NAMALWA (cell line): ENCODE measurements at places on chromosomes 5 and 9.

DNA sequence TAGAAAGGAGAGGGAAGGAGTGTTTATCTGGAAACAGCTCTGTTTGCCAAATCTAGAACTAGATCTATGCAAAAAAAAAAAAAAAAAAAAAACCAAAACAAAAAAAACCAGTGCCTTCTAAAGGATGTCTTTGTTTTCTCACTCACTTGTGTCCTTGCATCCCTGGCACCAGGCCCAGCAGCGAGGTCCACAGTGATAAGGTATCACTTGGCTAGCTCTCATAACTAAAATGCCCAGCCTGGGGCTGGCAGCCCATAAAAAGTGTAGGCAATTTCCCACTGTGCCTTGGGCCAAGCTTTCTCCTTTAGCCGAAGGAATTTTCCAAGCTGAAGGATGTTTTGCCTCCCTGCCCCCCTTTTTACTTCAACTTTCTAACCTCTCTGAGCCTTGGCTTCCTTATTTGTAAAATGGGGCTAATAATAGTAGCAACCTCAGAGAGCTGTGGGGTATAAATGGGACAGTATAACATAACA, 20.8 kb downstream of the RGS3 start:
- DNase-seq = no peak

DNA sequence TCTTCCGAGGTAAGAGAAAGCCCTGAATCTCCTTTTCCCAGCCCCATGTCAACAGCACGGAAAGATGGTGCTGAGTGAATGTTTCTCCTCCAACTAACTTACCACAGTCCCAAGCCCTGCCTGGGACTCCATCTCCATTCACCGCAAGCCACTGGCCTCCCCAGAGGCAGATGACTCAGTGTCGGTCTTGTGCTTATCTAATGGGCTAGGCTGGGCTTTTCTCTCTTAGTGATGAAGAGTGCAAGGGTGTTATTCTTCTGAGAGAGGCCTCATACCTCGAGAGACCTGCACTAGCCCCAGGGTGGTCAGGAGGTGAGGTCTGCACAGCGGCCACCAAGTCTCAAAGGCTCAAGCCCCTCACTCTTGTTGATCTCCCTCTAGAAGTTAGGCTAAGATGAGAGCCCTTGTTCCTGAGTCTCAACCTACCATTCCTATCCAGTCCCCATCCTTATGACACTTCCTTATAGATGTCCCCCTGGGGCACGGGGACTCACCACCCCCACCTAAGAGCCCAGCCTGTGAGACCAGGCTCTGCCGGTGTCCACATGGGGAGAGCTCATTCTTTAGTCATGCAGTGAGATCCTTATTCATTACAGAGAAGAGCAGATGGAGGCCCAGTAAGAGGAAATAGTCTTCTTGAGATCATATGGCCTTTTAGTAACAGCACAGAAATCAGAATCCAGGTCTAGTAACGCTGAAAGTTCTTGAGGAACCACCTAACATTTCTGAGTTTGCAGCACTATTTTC, 127.0 kb downstream of the SAXO1 start:
- no peak for DNase-seq

- DNase-seq = peak; percentile 60
These were observed 104.9 kb downstream of the CFAP90 start for GRCh38 chr5:7745882-7746610.

GRCh38 chr9:81225596-81225995, 463.8 kb downstream of the TLE1 start:
- DNase-seq = no peak

GRCh38 chr5:181207214-181207959, 2.4 kb upstream of the TRIM7 start:
- peak; percentile 93 for DNase-seq

DNA sequence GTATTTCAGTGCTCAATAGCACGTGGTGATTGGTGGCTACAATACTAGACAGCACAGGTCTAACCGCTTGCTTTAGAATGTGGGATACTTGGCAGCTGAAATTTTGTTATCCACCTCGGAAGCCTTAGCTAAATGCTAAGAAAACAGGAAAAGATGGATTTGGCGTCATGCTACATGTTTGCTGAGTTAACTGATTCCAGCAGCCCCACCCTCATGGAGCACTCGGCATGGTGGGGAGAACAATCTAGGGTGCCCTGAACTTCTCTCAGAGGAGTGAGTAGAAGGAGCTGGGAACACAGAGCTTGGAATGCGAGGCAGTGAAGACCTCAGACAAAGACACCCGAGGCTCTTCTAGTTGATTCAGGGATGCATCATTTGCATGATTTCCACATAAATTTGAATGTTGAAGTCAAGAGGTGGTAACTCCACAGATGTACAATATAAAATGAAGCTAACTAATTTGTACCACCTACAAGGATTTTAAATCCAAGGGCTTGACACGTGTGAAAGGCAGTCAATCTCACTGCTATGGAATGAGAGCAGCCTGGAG, 145.1 kb upstream of the FSTL4 start:
- DNase-seq = no peak

DNA sequence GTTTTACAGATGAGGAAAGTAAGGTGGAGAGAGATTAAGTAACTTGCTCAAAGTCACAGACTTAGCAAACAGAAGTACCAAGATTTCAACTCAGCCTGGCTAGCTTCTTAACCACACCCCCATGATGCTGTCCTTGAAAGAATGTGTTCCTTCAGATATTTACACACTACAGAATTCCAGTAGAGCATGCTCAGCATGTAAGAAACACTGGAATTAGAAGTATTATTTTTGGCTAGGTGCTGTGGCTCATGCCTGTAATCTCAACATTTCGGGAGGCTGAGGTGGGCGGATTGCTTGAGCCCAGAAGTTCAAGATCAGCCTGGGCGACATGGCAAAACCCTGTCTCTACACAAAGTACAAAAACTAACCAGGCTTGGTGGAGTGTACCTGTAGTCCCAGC, 142.4 kb downstream of the EDIL3 start:
- DNase-seq = no peak

DNA sequence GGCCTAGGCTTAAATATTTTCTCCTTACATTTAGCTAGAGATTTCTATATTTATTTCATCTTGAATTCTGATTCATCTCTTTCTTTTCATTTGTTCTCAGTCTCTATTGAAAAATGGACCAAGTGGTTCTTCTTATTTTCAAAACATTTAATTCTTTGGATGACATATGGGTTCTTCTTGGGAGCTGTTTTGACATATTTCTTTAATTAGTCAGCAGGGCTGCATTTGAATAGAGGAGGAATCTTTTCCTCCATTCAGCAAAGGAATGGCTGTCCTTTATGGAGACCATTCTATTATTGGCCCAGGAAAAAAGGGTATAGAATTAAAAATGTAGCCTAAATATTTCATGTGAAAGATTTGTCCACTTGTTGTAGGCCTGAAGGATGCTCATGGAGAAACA, 109.9 kb downstream of the RPS23 start:
- no peak for DNase-seq

DNA sequence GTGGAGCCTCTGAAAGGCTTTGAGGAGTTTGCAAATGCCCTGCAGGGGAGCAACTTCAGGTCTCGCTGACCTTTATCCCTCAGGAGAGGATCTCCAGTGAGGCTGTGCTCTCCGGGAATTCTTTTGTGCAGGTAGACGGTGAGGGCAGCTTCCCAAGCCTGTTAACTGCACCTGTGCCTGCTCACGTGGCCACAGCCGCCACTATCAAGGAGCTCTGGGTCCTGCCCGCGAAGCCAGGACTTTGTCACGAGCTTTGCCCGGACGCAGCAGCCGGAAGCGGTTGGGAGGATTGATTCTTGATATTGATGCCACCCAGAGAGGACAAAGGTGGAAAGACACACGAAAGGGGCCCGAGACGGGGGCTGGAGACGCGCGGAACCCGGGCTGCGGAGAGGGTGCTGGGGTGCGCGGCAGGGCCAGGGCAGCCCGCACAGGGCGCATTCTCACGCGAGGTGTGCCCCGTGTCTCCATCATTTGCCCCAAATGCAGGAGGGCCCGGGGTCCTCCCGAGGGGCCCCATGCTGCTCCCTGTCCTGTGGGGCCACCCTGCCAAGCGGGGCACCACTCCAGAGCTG, 18.2 kb downstream of the SLC9A3 start:
- DNase-seq = no peak

- no peak for DNase-seq
These were observed 3.1 kb downstream of the TOR1B start for GRCh38 chr9:129806061-129806460.

GRCh38 chr9:116313638-116314037, 160.0 kb downstream of the PAPPA start:
- DNase-seq = peak; percentile 2

DNA sequence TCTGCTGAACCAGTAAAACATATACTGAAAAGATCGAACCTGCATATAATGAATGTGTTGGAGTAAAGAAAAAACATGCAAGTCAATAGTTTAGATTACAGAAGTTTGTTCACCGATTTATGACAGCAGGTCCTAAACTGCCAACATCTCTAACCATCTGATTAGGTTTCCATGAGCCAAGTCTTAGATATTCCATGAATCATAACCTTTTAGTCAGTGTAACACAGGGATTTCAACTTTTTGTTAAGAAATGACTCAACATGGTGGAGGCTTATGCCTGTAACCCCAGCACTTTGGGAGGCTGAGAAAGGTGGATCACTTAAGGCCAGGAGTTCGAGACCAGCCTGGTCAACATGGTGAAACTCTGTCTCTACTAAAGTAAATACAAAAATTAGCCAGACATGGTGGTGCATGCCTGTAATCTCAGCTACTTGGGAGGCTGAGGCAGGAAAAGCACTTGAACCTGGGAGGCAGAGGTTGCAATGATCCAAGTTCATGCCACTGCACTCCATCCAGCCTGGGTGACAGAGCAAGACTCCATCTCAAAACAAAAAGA, 38.7 kb downstream of the APC start:
- DNase-seq = no peak

DNA sequence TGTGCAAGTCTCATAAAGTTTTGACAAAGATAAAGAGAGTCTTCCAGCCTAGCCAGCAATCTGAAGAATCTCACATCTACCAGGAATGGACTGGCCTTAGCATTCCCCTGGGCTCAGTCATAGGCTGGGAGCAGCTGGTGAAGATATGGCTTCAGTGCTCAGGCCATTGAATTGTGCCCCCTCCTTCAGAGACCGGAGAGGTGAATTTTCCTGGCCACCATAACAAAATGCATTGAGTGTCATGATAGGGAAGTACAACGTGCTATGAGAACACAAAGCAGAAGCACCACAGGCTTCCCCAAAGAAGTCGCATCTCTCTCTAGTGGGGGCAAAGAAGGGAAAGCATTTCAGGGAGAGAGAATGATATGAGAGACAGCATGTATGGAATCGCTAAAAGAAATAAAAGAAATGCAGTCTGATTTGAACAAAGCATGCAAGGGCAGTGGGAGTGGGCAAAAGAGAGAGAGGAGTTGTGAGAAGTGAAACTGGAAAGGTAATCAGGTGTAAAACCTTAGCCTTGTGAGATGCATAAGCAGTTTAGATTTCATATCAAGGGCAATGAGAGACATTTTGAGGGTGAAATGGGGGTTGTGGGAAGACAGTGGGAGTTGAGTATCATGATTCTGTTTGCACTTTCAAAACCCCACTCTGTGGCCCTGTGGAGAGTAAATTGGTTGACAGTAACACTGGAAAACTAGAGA, 57.1 kb upstream of the NMUR2 start:
- no peak for DNase-seq

- DNase-seq = no peak
These were observed 12.4 kb downstream of the POLK start for GRCh38 chr5:75524071-75524470.

GRCh38 chr9:135478829-135479468, 633 bp upstream of the PPP1R26 start:
- DNase-seq = no peak

DNA sequence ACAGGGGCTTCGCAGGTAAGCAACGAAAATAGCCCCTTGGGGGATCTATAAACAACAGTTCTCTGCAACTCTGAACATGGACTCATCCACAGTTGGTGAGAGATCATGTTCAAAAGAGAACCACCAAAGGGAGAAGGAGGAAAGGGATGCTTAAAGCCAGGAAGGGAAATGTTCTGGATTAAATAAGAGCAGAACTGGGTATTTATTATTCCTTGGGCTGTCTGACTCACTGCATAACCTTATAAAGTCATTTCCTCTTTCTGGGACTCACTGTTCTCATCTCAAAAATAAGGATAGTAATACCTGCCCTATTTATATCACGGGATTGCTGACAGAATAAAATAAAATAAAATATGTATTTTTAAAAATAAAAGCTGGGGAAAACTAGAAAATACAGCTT, 11.2 kb upstream of the MARCHF3 start:
- DNase-seq = no peak
